Breast epithelium (tissue), 4 donors: ENCODE measurements at places on chromosomes 4 and X. TPM values are rescaled to one million over a fixed set of nuclear protein-coding genes. Genes with fewer than 3 reads are reported as not detected.

GRCh38 chrX:101931136-101931487 is 715 bp downstream of the ZMAT1 start:
- no peak for DNase-seq

DNA sequence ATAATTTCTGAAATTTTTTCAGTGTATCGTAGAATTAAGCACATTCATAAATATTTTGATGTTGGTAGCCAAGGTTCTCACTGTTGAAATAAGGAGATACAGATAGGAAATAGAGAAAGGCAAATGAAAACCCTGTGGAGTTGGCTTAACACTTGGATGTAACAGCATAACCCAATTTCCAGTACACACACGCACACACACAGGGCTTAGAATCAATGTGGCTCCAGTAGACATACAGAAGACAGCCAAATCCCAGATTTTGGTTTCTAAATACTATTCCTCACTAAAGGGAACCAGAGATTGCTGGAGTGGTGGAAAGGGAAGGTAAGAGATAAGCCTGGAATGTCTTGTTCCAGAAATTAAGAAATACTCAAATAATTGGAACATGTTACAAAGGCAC is 54.4 kb downstream of the SMAD1 start:
- DNase-seq = no peak

GRCh38 chr4:13514722-13515121 is 29.6 kb downstream of the NKX3-2 start:
- no peak for DNase-seq

DNA sequence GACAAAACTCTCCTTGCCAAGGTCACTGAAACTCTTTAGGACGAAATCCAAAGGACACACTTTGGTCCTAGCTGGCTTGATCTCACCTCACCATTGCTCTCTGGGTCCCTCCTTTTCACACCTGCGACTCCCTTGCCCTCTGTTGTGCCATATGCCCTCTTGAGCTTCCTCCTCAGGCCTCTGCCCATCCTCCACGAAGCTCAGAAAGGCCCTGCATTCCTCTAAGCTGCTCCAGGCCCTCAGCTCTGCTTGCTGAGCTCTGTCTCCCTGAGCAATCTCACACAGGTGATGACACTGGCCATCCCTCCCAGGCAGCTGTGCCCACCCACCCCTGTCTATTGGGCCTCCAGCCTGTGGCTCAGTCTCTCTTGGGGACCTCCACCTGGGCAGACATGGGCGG is 10.1 kb upstream of the AFAP1 start:
- no peak for DNase-seq

DNA sequence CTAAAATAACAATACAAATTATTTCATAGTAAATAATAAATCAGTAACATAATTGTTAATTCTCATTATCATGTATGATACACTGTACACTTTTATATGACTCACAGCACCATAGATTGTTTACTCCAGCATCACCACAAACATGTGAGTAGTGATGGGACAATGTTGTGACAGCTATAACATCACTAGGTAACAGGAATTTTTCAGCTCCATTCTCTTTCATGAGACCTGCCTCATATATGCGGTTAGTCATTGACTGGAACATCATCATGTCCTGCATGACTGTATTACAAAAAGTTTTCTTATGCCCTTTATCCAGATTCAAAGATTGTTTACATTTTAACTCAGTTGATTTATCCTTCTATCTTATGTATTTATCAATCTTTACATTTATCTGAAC is 1530.0 kb downstream of the PCDH18 start:
- DNase-seq = no peak

- DNase-seq = no peak
Measured at GRCh38 chr4:165355900-165356300, 22.9 kb upstream of the CPE start.

Gene ARX
- 0.33 TPM for total RNA-seq

Gene CXCL10
- not detected for total RNA-seq

Gene IQCM
- total RNA-seq = not detected
